ENCODE measurements at places on chromosomes 1 and 21.

GRCh38 chr1:26440259-26440658, 8.1 kb downstream of the DHDDS start:
- DNase-seq, result no peak

- no peak for DNase-seq
Measured at GRCh38 chr1:12669529-12670068, 25.7 kb downstream of the AADACL4 start.

GRCh38 chr1:87327376-87328271, 1.1 kb upstream of the LMO4 start:
- no peak for DNase-seq

DNA sequence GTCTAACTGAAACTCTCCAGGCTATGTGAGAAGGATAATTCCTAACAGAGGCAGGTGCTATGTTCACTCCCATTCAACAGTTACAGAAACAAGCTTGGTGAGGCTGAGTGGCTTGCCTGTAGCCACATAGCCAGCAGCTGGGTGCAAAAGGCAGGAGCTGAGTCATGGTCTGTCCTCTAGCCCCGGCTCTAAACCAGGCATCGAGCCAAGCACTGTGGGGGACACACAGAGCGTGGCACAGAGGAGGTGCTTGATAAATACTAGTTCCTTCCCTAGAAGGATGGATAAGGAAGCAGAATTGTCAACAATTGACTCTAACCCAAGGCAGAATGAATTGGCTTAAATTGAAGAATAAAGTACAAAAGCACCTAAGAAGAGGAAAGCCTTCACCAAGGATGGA, 10.4 kb upstream of the KCNA2 start:
- no peak for DNase-seq

DNA sequence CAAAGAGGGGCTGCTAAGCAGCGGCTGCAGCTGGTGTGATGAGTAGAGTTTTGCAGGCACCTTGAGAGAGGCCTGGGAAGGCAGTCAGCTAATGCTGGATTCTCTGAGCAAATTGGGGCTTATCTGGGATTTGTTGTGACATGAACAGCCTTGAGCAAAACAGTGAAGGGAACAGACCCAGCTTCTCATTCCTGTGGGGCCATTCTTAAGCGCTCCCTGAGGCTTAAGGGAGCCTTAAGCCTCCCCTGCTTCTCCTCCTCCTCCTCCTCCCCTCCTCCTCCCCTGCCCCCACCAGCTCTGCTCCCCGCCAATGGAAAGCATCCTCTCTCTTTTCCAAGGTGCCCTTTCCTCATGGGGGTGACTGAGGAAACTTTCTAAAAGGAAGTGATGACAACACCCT, 21.3 kb downstream of the HMGCS2 start:
- DNase-seq, result no peak

- no peak for DNase-seq
Measured at GRCh38 chr1:213286235-213286634, 235.2 kb downstream of the RPS6KC1 start.
